CD4-positive, alpha-beta T cell treated with Interleukin-17A for 1 hour (primary cell): ENCODE measurements at places on chromosomes 16 and 17.
A peak's percentile ranks its signal among the peaks of the same experiment; 100 is the strongest.

- DNase-seq, result no peak
These were observed 19.9 kb upstream of the CALB2 start for GRCh38 chr16:71338632-71339031.

DNA sequence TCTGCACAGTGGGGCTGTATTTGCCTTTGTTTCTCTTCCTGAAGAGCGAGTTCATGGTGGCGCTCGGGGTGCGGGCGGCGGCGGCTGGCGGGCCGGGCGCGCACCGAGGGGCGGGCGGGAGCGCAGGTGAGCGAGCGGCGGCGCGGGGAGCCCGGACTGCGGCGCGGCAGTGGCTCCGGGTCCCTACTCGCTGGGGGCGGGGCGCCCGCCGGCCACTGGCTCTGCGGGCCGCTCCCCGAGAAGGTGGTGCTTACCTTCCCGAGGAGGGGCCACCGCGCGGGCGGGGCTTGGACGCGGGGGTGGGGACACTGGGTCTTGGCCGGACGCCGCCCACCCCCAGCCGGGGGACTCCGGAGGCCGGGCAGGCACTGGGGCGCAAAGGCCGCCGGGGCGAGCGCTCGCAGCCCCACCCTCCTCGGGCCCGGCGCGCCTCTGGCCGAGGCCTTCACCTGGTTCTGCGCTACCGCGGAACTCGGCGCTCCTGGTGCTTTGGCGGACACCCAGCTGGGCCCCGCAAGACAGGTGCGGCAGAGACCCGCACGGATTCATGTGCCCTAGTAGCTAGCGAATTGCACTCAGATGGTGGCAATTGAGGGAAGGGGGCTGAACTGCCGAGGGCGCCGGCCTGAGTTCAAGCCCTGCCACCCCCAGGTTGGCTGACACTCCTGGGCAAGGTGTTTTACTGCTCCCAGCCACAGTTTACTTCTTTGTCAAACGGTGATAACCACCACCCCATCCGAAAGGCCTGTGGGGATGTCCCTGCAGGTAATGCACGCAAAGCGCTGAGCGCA is at the start of gene PPL:
TSS of gene PPL (minus strand) at position 158 of the 791 bp plus-strand sequence. CDS start at position 55, 103 bp downstream.
- DNase-seq, result no peak

DNA sequence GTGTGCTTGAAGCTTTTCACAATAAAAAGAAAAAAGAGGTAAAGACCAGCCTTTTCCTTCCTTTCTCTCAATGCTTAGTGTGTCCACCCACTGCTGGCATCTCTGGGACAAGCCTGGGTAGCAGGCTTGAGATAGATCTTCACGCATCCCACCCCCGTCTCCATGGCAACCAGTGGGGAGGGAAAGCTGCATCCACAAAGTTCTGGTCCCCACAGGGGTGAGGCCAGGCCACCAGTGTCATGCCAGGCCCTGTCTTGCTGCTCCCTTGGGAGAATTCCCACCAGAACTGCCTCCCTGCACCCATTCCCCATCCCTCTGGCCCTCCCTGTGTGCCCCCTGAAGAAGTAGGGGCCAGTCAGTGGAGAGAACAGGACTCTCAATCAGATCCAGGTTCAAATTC is 259.9 kb downstream of the MRTFB start:
- no peak for DNase-seq

- DNase-seq, result no peak
These were observed 107.8 kb downstream of the MSI2 start for GRCh38 chr17:57363998-57364643.

DNA sequence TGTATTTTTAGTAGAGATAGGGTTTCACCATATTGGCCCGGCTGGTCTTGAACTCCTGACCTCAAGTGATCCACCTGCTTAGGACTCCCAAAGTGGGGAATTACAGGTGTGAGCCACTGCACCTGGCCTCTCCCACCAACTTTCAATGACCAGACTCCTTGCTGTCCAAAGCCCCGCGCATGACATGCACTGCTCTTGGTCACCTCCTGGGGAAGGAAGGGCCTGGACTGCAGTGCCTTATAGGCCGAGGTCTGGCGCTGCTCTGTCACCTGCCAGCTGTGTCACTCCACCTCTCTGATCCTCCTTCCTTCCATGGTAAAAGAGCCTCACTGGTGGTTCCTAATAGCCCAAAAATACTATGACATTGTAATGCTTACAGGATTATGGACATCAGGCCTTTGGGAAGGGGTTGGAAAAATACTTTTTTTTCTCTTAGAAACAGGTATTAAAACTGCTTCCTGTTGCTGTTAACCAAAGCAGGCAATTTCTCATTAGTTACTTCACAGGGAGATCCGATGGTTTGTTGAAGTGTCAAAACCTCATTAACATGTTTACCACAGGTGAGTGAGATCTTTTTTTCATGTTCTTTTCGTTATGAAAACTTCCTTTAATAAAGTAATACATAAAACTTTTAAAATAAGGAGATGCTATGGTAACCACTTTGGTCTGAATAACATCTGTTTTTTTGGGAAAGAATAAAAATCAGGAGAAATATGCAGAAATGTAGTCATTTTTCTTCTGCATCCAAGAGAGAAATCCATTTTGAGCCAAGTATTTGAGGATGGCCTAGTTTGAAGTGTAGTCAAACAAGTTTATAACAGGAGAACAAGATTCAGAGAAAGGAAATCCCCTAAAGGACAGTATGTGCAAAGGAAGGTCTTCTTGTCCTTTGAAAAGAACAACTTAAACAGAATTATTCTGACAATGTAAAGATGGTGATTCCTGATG is 35.5 kb downstream of the GRB7 start:
- DNase-seq, result peak; percentile 63

GRCh38 chr17:2051061-2051932 is 3.6 kb upstream of the HIC1 start:
- DNase-seq, result no peak

- no peak for DNase-seq
These were observed 4.0 kb downstream of the MYBBP1A start for GRCh38 chr17:4551141-4551540.

- DNase-seq, result no peak
These were observed 98.2 kb downstream of the HS3ST3A1 start for GRCh38 chr17:13503526-13503925.
